Stimulated activated CD8-positive, alpha-beta memory T cell treated with anti-CD3 and anti-CD28 coated beads, Interleukin-4, amount 100 ng/mL, for 1 hour (primary cell): ENCODE measurements at places on chromosomes 3 and 15.

GRCh38 chr3:46416811-46417510, 9.9 kb downstream of the CCRL2 start:
- no peak for DNase-seq

DNA sequence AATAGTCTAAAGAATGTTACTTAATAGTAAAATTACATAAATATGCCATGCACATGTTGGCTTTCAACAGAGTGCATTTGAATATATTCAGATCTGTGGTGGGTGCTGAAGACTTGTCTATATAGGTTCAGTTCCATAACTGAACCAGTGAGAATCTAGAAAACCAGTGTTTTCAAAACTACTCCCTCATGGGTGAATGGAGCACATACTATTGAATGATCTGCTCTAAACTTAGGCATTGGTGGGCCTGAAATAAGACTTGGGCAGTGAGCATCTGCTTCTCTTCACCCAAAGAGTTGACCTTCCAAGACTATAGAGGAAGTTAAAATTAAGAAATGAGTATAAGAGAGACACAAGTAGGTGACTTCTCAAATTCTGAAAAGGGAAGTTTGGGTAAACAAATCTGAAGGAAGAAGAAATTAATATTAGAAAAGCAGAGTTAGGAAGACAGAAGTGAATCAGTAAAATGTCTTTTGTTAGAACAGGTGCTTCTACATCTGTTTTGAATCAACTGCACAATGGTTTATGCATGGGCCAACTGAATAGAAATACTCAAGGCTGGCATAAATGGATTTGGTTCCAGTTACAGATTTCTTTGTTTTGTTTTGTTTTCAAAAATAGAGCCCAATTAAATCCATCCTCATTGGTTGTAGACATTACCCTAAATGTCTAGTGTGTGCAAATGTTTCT, 19.3 kb downstream of the ALCAM start:
- no peak for DNase-seq

GRCh38 chr3:42979044-42979972, at the start of gene GASK1A:
TSS of gene GASK1A (plus strand) at chr3:42979311. CDS start at chr3:42979643, 332 bp downstream.
- DNase-seq, result no peak

GRCh38 chr3:29773481-29773880, 492.6 kb downstream of the RBMS3 start:
- DNase-seq, result no peak

GRCh38 chr3:151431940-151432339, 28.9 kb downstream of the IGSF10 start:
- DNase-seq, result no peak

GRCh38 chr15:79352206-79352605, 41.3 kb downstream of the TMED3 start:
- DNase-seq, result no peak

DNA sequence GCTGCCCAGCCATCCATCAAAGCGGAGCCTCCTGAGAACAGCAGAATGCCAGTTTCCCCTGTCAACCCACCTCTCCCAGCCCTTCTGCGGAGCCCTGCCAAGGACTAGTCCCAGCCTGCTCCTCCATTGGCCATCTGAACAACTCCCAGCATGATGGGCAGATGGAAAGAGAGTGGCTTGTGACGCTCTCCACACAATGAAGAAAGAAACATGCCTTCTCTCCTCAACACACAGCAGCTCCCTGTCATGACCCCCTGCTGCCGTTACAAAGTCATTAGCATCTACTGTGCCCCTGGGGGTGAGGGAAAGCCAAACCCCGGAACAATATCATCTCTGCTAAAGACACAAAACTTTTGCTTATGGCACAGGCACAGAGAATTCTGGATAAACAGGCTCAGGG, 33.6 kb downstream of the MECOM start:
- no peak for DNase-seq

DNA sequence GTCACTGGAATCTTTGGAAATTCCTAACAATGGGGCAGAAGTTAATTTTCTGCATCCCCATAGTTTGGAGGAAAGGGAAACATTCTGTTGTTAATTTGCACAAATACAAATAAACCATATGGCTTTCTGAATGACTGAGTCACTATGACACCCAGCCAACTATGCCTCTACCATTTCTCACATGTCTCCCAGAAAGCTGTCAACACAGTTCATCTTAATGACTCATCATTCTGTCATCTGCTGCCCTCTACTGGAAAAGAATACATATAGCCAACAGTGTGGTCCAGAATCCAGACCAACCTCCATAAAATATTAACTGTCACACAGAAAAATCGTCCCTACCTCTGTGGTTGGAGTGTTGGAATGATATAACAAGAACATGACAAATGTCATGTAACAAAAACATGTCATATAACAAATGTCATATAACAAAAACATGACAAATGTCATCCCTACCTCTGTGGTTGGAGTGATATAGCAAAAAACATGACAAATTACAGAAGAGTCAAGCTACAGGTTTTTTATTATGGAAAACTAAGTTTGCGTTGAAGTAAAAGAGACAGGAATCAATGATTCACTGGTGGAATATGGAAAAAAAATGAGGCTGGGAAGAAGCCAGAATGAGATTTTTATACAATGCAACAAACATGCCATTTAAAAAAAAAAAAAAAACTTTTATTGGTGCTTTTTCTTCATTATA, 47.7 kb upstream of the GYG1 start:
- DNase-seq, result no peak

DNA sequence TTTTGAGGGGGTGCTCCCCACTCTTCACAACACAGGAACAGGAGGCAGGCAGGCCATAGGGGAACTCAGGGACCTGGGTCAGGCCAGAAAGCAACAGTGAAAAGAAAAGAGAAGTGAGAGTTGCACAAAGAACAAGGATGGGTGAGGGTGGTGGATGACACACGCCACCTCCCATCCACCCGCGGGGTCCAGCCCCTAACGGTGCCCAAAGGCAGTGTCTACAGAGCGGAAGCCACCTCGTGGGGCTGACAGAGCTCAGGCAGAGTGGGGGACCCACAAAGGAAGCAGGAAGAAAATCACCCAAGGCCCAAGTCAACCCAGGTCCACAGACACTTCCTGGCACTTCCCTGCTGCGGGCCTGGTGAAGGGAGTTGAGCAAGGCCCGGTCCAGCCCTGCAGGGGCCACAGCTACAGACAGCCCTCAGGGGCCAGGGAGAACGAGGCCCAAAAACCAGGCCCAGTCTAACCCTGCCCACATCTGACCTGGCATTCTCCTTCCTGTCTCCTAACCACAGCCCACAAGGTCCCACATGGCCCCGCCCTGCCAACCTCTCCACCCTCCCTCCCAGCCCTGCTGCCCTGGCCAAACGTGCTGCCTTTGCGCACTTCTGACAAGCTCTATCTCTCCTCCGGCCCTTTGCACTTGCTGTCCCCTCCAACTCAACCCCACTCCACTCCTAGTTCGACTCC, 5.9 kb downstream of the NUP210 start:
- no peak for DNase-seq

GRCh38 chr3:15273227-15273626, 59.2 kb downstream of the SH3BP5 start:
- no peak for DNase-seq
